ENCODE measurements at places on chromosomes 3 and 15.
A peak's percentile ranks its signal among the peaks of the same experiment; 100 is the strongest.

DNA sequence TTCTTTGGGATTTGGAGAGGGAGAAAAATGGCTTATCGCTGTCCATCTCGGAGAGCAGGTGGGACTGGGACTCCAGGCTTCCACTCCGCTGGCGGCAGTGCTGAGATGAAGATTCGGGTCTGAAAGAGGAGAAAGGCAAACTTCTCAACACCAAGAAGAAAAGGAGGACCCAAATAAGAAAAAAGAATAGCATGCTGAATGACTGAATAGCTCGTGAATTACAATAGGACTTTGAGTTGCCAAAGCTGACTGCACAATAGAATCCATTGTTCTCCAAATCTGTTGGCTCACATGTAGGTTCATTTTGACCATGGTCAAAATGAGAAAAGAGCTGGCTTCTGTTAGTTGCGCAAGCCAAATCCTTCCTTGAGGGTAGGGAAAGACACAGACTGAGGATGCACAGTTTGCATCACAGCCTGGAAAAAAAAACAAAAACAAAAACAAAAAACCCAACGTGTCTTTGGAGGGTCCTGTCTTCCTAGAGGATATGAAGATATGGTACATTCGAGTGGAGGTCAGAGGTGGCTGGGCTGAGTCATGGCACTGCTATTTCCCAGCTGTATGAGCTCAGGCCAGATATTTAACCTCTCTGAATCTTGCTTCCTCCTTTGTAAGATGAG is 59.3 kb upstream of the LMOD3 start:
- no peak for DNase-seq

DNA sequence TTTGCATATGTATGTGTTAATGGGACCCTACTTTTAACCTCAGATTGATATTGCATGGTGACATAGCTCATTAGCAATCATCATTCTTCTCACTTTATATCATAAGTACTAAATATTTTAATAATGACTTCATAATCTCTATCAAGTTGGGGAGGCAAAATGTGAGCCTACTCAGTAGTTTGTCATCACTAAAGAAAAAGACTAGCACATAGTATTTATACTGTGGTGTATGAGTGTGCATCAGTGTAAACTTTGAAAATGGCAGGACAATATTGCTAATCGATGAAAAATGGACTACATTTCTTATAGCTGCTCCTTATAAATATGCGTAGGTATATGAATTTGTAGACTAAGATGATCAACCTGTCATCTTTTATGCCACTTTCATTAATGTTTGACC is 624.5 kb upstream of the ROBO2 start:
- DNase-seq = no peak

DNA sequence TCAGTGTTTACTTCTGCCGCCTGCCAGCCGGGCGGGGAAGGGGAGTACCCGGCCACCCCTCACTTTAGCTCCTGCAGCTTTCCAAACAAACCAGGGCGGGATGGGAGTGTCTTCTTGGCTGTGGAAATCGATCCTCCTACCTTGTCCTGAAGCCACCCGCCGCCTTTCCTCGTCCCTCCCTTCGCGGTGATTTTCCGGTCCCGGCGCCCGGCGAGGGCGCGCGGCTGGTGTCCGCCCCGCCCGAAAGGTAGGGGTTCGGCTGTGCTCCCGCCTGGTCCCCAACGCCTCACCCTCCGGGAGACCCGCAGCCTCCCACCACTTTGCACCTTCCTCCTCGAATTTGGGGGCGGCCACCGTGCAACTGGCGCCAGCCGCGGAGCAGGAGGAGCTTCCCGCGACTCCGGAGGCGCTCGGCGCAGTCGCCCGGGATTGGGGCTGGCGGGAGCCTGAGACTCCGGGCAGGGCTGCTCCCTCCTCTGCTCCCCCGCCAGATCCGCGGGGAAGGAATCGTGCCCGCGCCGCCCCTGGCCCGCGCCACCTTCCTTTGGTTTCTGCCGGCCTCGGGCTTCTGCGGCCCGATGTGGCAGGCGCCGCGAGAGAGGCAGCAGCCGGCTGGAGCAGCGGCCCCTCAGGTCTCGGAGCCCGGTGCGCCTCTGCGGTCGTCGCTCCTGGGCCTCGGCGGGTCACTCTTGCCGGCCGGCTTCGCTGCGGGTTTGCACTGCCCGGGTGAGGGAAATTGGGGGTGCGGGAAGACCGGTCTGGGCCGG is 30.7 kb upstream of the ST3GAL6 start:
- DNase-seq = peak; percentile 22

GRCh38 chr3:156598413-156598812 is 43.5 kb upstream of the SSR3 start:
- DNase-seq = no peak

DNA sequence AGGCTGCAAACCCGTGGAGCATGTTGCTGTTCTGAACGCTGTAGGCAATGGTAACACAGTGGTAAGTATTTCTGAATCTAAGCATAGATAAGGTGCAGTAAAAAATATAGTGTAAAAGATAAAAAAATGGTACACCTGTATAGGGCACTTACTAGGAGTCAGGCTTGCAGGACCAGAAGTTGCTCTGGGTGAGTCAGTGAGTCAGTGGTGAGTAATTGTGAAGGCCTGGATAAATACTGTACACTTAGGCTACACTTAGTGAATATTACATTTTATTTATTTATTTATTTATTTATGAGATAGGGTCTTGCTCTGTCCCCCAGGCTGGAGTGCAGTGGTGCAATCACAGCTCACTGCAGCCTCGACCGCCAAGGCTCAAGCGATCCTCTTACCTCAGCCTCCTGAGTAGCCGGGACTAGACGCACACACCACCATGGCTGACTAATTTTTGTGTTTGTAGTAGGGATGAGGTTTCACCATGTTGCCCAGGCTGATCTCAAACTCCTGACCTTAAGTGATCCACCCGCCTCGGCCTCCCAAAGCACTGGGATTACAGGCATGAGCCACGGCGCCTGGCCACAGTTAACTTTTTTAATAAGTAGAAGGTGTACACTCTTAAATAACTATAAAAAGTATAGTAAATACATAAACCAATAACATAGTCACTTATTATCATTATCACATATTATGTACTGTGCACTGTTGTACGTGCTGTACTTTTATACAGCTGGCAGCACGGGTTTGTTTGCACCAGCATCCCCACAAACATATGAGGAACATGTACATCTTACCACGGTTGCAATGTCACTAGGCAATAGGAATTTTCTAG is 155.1 kb downstream of the IGF1R start:
- no peak for DNase-seq

GRCh38 chr15:68819495-68820294 is 1.0 kb downstream of the ANP32A start:
- peak; percentile 62 for DNase-seq

- no peak for DNase-seq
Observed at GRCh38 chr3:55692295-55692956, 205.3 kb upstream of the WNT5A start.

DNA sequence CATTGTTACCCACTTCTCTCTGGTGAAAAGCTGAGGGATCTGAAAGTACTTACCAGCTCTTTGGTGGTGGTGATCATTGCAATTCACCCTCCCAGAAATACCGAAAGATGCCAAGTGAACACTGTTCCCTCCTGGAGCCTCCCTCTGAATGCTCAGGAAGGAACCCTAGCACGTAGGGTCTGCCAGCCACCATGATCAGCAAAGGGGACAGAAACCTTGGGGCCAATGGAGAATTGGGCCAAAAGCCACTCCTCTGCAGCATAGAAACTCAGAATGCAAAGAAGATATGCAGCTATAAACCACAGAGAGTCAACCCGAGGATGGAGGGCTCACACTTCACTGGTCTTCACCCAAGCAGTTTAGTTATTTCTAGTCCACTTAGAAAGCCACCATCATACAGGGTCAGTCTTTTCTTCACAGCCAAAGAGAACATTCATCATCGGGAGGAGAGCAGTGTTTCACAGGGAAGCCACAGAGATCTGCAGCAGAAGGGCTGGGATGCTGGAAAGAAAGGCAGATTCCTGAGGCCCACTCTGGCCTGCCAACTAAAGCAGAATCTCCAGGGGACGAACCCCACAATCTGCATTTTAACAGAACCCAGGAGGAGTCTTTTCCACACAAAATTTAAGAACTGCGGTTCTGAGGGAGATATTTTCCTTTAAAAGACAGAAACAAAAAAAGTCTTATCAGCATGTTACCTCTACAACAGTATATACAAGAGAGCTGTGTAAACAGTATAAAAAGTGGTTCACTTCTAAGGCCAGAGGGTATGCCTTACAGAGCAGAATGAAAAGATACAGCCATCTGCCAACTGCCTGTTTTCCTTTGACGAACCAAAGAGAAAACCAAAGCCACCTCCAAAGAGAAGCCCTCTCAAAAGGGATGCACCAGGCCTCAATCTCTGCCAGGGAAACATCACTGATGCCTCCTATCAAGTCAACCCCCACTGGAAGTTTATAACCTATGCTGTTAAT is 11.3 kb downstream of the TBC1D2B start:
- DNase-seq = no peak

- no peak for DNase-seq
Observed at GRCh38 chr3:13745636-13746035, 134.2 kb downstream of the WNT7A start.

DNA sequence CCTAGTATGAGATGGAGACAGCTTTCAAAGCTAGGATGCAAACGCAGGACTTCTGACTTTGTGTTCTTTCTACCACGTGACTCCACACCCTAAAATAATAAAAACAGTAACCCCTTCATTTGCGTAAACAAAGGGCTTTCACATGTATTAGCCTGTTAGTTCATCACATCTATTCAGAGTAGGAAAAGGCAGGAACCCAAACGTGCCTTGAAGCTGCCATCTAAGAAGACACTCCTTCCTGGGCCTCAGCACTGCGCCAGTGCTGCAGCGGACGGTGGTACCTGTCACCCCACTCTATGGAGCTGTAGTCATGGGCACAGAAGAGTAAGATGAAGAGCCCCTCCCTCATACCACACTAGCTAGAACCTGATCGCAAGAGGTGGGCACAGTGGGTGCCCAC is 34.3 kb downstream of the PLD1 start:
- no peak for DNase-seq

DNA sequence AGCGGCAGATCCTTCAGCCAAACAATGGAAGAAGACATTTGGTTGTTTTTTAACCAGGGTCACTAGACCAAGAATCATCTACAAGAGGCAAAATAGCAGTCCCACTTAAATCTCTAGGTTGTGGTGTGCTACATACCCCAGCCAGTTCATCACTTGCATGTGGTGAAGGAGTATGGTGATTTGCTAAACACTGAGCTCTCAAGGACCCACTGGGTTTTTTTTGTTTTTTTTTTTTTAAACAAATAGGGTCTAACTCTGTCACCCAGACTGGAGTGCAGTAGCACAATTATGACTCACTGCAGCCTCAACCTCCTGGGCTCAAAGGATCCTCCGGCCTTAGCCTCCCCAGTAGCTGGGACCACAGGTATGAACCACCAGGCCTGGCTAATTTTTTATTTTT is 508.0 kb downstream of the FOXP1 start:
- DNase-seq = no peak

GRCh38 chr3:45737234-45737633 is 48.0 kb downstream of the SACM1L start:
- DNase-seq = no peak

DNA sequence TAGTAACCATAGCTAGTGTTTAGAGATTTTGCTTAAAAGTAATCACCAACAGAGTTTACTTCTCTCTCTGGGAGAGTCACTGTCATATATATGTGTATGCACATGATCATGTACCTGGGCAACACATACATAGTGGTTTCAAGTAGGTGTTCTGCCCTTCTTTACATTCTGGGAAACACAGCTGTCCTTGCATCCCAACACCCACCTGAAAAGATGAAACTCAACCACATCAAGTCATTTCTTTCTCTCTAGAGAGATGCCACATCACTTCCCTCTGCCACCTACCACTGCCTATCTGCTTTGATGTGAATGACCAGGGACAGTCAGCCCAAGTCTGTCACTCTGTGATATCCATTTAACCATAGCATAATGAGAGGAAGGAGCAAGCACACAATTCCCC is 155.8 kb upstream of the GADL1 start:
- DNase-seq = no peak

DNA sequence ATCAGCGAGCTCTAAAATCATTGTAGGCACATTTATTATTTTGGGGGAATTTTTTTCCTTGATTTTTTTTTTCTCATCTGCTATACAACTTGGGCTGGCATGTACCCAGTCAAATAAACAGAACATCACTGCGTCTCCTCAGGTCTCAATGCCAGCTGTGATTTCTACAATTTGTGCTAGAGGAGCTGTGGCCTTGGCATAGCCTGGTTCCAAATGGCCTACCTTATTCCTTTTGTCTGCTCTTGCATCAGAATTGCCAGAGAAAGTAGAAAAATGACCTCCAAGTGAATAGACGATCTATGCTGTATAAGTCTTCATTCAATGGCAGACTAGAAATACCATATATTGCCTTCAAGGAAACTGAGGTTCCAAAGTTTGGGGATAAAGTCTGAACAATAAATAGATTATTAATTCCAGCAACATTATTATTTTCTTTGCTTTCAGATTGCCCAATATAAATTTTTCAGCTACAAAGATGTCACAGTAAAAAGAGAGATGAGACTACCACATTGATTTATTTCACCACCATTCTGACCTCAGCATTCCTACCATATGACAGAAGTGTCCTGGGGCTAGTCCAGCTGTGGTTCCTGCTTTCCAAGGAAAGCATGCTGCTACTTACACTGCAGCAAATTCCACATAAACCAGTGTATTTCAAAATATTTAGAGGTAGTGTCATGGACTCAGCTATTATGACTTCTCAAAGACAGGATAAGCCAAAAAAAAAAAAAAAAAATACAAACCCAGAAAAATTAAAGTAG is 493.9 kb upstream of the ZNF385D start:
- no peak for DNase-seq

DNA sequence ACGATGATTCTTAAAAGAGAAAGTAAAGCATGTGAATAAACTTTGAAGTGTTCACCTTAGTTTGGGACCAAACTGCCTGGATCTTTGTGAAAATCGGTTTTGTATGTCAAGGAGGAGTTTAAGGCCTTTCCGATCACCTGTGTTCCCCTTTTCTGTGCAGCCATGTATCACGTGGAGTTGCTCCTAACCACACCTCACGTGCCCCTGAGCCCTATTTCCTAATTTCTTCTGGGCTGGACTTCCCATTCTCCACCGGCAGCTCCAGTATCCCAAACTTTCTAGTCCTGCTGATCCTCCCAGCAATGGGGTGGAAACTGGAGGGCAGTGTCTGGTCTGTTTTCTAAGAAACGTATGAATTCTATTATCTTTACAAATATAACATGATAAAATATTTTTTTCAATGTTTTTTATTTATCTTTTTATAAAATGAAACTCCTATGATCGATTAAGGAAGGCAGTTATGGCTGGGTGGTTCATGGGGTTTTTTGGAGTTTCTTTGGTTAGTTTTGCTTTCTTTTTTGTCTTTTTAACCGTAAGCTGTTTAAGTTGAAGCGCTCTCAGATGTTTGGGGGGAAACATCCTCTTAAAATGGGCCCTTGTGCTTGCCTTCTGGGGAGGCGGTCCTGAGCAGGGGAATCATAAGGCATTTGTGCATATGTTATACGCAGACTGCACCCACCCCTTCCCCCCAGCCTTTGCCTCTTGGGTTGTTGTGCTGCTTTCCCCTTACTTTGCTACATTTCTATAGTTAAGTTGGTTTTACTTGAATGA is 43.6 kb upstream of the WWTR1 start:
- DNase-seq = peak; percentile 58

GRCh38 chr3:14631687-14632441 is 19.7 kb upstream of the CCDC174 start:
- no peak for DNase-seq
